Panc1 (cell line): ENCODE measurements at places on chromosomes 7 and 10. TPM values are rescaled to one million over a fixed set of nuclear protein-coding genes. Genes with fewer than 3 reads are reported as not detected.

GRCh38 chr10:110525349-110526260, 27.9 kb downstream of the DUSP5 start:
- no peak for DNase-seq
- no peaks in the 10 kb centered on the region for H3K27me3 ChIP-seq
- H3K4me3 ChIP-seq: no peak overlapping the region
- no peaks in the 10 kb centered on the region; the same call in 1 of the 2 replicates for H3K4me1 ChIP-seq

GRCh38 chr10:89481662-89482061, 53.7 kb downstream of the SLC16A12 start:
- no peak overlapping the region for H3K27ac ChIP-seq
- no peak for DNase-seq
- H3K4me3 ChIP-seq: no peak overlapping the region
- no peaks in the 10 kb centered on the region for H3K4me1 ChIP-seq
- H3K27me3 ChIP-seq: no peaks in the 10 kb centered on the region; the same call in 1 of the 2 replicates

The NUTM2A gene
- total RNA-seq: 0.21 TPM

The ARMH3 gene
- total RNA-seq: 30.6 TPM

GRCh38 chr10:42939685-42940366, 137.0 kb upstream of the RET start:
- no peaks in the 10 kb centered on the region for H3K27me3 ChIP-seq
- no peak overlapping the region for H3K27ac ChIP-seq
- H3K4me3 ChIP-seq: no peak overlapping the region
- H3K4me1 ChIP-seq: peaks cover 5% of the 10 kb centered on the region; the same call in 1 of the 2 replicates
- no peak for DNase-seq

The BCCIP gene
- total RNA-seq: 123 TPM
